BJ (cell line): ENCODE measurements at places on chromosomes 12 and 14.

GRCh38 chr12:121483949-121484348 lies 84.0 kb downstream of the RNF34 start:
- no peak for DNase-seq

DNA sequence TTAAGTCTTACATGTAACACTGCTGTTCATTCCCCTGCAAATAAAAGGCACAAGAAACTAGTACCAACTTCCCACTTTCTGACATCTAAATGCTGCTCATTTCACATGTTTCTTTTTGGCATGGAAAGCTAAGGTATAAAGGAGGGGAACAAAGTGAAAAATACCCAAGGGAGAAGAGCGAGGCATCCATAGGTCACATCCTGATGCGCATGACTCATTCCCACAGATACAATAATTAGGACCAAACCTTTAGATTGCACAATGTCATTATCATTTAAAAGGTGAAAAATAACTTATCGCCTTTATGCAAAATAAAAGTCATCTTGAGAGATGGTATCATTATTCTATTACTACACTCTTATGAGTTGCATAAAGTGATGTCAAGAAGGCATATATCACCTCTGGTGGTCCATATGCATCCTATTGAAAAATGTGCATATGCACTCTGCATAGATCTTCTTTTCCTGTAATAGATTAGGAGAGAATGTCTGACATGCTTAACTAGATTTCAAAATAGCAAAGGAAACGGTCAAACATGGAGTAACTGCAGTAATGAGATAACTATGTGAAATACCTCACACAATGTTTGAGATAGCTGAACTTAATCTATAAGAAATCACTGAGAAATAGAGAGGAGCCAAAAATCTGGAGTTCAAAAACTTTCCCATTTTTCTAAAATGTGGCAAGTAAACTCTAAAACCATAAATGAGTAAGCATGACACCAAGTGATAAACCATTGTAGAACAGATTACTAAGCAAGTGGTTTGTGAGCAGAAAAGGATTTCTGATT lies 382.5 kb upstream of the TMTC1 start:
- no peak for DNase-seq

- no peak for DNase-seq
These were observed 34.2 kb upstream of the KRR1 start for GRCh38 chr12:75545636-75546035.

DNA sequence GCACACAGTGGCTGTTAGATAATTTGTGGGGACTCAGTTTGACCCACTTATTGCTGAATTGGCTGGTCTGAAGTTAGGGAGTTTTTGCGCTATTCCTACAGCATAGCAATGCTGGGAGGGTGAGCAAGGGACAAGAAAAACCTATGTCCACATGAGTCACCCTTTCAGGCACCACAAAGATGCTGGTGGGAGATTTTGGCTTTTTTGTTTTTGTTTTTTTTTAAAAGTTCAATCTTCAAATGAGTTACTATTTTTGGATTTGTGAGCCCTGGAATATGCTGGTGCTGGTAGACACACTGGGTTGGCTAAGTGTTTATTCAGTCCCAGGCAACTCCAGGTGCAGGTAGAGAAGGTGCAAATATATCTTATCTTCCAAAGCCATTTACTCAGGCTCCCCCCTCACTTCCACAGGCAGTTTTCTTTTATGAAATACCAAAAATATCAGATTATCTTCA lies 143.4 kb downstream of the BTG1 start:
- no peak for DNase-seq

DNA sequence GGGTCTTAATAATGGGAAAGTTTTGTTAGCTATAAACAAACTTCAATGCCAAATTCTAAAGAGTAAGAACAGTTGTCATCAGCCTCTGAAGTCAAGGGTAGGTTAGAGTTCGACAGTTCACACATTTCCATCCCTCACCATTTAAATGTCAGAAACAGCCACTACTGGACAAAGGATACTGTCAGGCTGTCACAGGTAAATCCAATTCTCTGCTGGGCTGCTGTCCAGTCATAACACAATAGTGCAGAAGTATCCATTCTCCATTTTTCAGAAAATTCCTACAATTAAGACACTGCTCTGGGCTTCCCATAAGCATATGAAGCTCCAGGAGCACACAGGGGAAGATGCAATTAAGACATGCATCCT lies 221.4 kb downstream of the RPS29 start:
- DNase-seq = no peak

DNA sequence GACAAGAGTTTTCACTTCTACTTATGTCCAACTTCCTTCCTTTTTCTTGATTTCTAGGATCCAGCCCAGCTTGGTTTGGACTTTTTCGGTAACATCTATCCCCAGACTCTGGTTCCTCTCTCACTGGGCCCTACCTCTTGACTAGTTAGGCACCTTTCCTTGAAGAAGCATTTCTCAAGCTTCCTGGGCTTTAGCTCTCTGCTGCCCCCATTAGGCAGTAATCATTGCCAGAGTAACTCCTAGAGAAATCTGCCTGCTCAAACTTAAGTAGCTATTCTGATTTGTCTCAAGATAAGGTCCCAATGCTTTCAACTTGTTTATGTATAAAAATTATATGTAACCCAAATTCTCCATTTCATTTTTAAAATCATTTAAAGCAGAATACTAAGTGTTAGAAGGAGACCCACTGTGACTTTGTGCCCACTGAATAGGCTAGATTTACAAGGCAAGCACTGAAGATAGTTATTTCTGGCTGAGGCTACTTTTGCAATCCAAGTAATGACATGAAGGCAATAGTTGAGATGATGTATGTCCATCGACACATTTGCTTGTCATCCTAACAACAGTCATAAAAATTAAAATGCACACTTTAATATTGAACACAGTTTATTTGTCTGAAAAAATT lies 275.0 kb upstream of the G2E3 start:
- no peak for DNase-seq

DNA sequence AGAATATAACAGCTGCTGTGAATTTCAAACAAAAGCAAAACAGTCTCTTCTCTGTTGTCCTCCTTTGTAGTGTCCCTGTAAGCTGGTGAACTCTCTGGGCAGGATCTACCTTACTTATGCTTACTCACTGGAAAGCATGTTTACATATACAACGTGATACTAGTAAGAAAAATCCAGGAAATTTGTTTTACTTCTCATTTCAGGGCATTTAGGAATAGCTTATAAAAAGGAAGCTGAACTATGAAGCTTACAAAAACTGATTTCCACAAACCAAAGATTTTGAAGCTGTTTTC lies 311.0 kb downstream of the NOVA1 start:
- no peak for DNase-seq

DNA sequence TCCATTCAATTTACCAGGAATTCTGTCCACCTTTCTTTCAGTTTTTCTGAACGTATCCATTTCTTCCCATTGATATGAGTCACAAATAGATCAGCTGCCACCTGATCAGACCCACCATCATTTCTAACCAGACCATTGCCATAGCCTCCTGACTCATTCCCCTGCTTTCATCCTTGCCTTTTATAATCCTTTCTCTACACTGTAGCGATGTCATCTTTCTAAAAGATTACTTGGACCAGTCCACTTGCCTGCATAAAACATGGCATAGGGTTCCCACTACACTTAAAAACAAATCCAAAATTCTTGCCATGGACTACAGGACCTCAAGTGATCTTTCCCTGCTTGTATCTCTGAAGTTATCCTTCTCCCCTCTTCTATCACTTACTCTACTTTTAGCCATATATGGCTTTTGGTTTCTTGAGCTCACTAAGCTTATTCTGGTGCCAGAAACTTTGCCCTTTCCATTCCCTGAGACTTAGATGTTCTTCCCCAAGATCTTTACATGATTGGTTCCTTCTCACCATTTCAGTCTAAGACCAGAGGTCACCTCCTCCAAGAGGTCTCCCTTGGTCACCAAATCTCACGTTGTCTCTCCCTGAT lies 149.5 kb upstream of the KRR1 start:
- DNase-seq = no peak

DNA sequence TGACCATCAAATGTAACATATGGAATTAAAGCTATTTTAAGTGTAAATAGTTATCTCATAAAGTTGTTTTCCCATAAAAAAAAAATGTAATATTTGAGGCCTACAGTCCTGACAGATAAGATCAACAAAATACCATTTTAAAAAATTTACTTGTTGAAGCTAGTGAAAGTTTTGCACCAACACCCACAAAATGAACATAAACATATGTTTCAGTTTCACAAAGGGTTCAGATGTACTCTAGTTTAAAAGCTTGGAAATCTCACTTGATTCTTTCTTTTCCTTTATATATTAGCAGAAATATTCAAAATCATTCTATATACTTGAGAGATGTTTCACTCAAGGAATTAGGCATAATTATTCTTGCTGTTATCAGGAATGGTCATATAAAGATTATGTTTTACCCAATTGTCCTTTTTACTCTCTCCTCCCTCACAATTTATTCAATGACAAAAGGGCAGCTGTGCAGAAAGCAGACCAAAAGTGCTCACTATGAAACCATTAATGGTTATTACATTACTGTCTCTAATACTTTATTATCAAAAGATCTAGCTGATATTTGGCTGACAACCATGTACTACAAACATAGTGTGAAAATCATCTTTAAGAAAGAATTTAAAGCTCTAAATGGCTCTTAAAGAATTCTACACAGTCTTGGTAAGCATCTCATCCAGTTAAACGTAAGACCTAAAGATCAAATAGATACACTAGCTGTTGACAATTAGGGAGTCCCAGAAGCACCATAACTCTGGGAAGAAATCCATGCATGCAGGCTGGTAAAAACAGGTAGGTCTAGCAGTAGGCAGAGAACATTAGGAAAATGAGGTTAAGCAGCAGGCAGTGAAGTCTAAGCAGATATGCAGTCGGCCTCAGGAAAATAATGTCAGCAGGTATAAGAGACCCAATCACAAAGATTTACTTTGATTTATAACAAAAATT lies 28.8 kb downstream of the KIF21A start:
- no peak for DNase-seq

GRCh38 chr14:38405851-38406635 lies 150.2 kb upstream of the CLEC14A start:
- peak; percentile 75 for DNase-seq

- DNase-seq = no peak
These were observed 8.3 kb downstream of the MVK start for GRCh38 chr12:109581856-109582255.

DNA sequence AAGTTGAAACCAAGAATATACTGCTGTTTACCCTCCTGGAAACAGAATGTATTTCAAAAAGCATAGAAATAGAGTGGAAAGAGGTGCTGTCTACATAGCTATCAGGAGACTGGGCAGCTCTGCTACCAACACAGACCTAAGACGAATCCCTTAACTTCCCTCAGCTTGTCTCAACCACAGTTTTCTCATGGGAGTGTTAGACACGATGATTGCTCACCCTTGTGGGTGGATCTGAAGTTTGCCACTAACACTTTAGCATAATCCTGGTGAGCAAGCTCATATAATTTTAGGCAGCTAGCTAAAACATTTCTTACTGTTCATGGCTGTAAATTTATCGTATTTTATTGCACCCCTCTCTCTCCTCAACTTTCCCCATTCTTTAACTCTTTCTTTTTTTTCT lies 38.5 kb downstream of the C12orf75 start:
- no peak for DNase-seq

DNA sequence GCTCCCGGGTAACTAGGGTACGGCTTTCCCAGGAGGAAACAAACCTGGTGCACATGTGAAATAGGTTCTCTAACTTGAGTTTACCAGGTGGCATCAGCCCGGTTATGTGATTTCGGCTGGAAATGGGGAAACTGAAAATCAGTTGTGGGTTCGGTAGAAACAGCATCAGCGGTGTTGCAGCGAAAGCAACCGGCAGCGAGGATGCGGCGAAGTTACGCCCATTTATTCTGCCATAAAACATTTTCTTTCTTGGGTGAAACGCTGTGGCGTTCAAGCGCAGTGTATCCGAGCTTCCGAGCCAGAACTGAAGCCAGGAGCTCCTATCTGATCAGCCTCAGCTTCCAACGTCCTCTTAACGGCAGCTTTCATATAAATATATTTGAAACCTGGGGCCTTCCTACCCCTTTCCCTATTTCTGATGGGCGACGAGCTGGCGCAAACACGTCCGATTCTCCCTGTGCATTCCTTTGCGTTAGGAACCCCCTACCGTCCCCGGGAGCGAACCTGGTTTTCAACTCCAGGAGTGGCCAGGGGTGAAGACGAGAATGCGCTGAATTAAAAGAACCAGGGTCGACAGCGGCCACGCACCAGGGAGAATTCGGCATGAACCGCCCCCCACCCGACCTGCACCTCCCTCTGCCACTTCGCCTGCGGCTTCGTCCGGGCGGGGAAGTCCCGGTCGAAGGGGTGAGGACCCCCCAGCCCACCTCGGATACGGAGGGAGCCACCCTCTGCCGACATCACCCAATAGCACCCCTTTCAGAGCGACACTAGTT lies 1.6 kb downstream of the DPF3 start:
- no peak for DNase-seq

DNA sequence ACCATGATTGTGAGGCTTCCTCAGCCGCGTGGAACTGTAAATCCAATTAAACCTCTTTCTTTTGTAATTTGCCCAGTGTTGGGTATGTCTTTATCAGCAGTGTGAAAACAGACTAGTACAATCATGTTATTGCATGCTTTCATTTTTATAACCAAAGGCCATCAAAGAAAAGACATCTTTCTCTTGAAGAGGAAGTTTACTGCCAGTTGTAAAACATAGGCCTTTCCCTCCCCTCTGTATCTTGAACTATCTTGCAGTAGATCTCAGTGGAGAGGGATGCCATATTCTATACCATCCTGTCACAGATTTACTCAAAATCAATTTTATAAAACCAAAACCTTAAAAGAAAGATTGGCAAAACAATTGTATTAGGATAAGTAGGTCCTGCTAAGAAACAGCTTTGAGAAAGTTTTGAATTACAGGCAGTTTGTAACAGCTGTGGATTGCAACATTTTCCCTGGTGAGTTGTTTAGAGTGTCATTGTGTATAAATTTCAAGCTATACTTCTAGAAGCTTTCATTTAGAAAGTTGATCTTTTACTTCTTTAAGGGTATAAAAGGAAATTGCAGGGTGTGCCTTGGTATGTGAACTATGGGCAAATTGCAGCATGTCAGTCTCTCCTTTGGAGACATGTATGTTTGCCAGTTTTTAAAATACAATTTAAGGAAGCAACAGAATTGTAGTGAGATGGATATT lies 128.0 kb downstream of the ATP23 start:
- peak; percentile 46 for DNase-seq

GRCh38 chr12:112321245-112321644 lies 61.0 kb downstream of the HECTD4 start:
- no peak for DNase-seq

- DNase-seq = no peak
These were observed 153.0 kb downstream of the NOVA1 start for GRCh38 chr14:26444822-26445221.

DNA sequence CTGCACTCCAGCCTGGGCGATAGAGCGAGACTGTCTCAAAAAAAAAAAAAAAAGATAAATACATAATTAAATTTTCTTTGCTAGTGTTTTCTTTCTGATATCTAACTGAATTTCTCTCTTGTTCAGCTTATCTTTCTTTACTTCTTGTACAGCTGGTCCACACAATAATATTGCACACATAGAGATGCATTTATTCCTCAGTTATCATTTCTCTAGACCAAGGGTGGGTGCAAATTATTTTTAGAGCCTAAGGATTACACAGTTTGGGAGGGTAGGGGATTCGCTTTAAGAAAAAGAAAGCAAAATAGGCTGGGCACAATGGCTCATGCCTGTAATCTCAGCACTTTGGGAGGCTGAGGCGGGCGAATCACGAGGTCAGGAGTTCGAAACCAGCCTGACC lies 17.9 kb downstream of the A2ML1 start:
- no peak for DNase-seq
